Spleen (tissue), 13 donors: ENCODE measurements at places on chromosomes 12 and 14. TPM values are rescaled to one million over a fixed set of nuclear protein-coding genes. Genes with fewer than 3 reads are reported as not detected.

GRCh38 chr14:103928011-103928890 is at the start of gene TDRD9:
TSS of gene TDRD9 (plus strand) at chr14:103928456. CDS start at chr14:103928510, 54 bp downstream.
- DNase-seq, result no peak

GRCh38 chr12:54475537-54475936 is 2.1 kb upstream of the GTSF1 start:
- DNase-seq, result no peak

GRCh38 chr14:104545942-104546501 is 33.5 kb upstream of the C14orf180 start:
- DNase-seq, result peak; percentile 79

DNA sequence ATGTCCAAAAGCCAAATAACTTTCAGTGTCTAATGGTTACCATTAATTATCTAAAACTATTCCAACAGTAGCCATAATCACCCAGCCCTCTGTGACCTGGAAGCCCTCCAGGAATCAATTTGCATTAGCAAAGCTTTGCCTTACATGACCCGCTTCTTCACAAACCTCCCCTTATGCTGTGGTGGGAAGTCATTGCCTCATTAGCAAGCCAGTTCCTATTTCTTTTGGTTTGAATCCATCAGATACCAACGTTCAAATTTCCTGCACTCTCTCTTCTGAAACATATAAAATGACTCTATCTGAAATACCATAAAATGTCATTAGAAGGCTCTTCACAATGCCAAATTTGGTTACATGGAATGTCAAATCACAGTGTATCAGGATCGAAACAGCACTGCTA is 268.3 kb upstream of the PRKD1 start:
- no peak for DNase-seq

Gene MIP
- 0.14 TPM for polyA plus RNA-seq

Gene ACSS3
- 1.3 TPM for polyA plus RNA-seq
